Activated naive CD8-positive, alpha-beta T cell treated with anti-CD3 and anti-CD28 coated beads for 36 hours (primary cell): ENCODE measurements at places on chromosomes 1 and 21.

- no peak for DNase-seq
These were observed 41.7 kb downstream of the WNT4 start for GRCh38 chr1:22101199-22101598.

- DNase-seq = no peak
These were observed 54.2 kb downstream of the SYT2 start for GRCh38 chr1:202656057-202656456.

- no peak for DNase-seq
These were observed 20.5 kb downstream of the SZRD1 start for GRCh38 chr1:16387201-16388188.

DNA sequence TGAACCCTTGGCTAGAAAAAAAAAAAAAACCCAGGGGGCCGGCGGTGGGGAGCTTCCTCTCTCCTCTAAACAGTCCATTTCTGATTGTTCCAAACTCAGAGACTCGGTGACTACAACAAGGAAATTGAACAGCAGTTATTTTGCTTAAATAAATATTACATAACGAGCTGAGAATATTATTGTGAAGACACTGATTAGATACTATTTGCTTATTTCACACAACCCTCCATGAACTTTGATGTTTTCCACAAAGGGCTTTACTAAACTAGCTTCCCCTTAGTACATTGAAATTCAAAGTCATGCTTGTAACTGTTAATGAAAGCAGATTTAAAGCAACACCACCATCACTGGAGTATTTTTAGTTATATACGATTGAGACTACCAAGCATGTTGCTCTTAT, at the start of gene CFHR5:
Gene CFHR5 (plus strand): TSS at position 279 of the 400 bp plus-strand sequence. CDS start 109 bp downstream, at position 388.
- no peak for DNase-seq

DNA sequence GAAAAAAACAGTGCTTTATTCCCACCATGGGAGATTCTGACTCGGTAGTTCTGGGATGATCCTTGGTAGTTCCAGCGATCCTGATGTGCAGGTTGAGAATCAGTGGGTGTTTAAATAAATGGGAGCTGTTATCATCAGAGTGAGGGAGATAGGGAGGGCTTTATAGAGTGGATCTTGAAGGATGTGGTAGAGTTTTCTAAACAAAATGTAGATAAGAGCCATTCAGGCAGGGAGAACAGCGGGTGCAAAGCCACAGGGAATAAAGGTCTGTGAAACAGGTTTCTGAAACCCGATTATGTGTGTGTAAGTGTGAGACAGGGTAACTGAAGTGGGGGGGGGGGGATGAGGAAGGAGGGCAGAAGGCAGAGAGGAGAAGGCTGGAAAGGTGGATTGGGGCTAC, 75.8 kb upstream of the ADAR start:
- no peak for DNase-seq

GRCh38 chr1:171717062-171717718, 24.7 kb downstream of the VAMP4 start:
- DNase-seq = no peak

GRCh38 chr1:235107368-235108184, 21.1 kb downstream of the TOMM20 start:
- no peak for DNase-seq

DNA sequence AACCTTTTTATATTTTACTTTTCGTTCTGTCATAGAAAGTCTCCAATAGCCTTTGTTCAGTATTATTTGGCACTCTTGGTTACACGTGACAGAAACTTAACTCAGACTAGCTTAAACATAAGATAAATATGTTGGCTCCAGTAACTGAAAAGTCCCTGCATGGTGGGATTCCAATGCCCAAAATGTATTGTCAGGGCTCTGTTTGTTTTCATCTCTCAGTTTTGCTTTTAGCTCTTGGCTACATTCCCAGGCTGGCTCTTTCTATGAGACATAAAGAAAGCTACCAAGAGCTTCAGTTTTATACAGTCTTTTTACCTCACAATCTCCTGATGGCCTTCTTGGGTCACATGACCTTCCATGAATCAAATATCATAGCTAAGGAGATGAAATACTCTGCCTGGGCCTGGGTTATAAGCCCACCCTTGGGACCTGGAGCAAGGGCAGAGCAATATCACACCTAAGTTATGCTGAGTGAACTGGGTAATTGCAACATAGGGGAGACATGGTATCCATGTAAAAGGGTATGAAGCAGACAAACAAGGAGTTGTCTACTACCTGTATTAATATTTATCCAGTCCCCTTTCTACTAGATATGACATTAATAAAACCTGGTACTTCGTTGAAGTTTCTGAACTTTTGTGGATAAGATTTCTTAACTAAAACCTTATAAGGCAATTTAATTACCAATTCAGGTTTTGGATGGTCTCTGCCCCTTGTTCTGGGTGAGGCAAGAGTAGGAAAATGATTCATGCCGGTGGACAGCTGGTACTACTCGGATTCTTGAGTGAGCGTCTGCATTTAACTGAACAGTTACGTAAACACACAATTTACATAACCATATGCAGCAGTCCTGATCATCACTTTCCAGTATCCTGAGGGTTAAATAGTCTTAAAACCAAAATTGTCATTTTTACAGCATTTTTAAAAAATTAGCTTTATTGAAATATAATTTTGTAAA, 442.3 kb downstream of the GPATCH2 start:
- no peak for DNase-seq
